Midbrain (tissue), 1 donor: ENCODE measurements at places on chromosomes 16 and 17.

GRCh38 chr17:17787568-17787967 lies 49.2 kb downstream of the SREBF1 start:
- DNase-seq = no peak

GRCh38 chr17:41073676-41074075 lies 8.0 kb upstream of the KRTAP2-4 start:
- DNase-seq = no peak

- no peak for DNase-seq
These were observed 5.2 kb downstream of the FAM20A start for GRCh38 chr17:68595986-68596385.

DNA sequence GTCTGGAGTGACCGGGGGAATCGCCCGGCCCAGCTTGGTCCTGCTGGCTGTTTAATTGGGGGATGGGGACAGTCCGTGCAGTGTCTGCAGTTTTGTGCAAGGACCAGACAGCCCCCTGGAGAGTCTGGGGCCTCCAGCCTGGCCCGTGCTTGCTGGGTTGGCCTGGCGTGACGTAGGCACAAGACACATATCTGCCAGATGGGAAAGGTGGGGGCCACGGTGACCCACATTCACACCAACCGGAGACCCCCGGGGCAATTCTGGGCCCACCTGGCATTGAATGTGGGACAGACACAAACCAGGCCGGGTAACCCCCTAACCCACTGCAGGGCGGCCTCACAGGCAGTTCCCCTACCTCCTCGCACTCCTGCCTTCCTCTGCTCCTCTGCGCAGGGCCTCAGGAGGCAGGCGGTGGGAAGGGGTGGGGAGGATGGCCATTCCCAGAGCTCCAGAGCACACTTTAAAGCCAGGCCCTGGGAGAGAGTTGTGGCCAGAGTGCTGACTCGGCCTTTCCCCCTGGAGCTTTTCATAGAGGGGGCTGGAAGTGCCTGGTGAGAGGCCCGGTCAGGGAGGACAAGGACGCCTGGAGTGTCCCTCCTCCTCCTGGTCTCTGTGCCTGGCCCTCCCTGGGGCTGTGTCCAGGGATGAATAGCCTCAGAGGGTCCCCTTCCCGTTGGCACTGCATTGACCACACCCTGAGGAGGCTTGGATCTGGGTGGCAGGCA lies 1.5 kb downstream of the MRC2 start:
- no peak for DNase-seq

DNA sequence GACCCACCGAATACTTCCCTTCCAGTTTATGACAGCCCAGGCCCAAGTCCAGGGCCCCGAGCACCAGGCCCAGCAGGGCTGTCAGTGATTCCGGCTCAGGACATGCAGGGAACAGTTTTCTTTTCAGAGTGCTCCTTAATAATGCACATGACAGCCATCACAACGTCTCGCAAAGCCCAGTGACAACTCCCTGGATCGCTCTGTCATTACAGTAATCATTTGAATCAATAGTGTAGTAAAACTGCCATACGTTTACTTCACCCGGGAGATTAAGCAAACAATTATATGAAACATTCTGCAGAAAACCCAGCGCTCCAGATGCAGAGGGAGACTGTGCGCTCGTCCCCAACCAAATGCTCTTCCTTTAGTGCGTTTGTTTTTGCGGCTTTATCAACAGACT lies 162.6 kb upstream of the CDH13 start:
- DNase-seq = no peak

GRCh38 chr17:40219594-40220338 lies 662 bp downstream of the WIPF2 start:
- peak; percentile 61 for DNase-seq

DNA sequence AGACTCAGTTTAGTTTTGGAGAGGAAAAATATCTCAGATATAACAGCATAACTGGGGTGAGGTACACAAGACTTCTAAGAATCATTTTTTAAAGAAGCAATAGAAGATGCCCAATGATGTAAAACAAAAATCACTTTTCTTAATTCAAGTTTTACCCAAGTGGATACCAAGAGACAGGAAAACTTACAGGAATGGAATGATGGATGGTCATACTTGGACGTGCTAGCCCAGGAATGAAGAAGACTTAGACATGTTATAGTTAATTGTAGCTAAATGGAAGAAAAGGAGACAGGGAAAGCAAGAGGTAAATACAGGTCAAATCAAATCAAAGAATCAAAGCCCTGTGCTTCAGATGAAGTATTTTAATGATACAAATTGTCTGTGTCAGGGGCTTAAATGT lies 312.7 kb upstream of the KCNJ16 start:
- DNase-seq = no peak

DNA sequence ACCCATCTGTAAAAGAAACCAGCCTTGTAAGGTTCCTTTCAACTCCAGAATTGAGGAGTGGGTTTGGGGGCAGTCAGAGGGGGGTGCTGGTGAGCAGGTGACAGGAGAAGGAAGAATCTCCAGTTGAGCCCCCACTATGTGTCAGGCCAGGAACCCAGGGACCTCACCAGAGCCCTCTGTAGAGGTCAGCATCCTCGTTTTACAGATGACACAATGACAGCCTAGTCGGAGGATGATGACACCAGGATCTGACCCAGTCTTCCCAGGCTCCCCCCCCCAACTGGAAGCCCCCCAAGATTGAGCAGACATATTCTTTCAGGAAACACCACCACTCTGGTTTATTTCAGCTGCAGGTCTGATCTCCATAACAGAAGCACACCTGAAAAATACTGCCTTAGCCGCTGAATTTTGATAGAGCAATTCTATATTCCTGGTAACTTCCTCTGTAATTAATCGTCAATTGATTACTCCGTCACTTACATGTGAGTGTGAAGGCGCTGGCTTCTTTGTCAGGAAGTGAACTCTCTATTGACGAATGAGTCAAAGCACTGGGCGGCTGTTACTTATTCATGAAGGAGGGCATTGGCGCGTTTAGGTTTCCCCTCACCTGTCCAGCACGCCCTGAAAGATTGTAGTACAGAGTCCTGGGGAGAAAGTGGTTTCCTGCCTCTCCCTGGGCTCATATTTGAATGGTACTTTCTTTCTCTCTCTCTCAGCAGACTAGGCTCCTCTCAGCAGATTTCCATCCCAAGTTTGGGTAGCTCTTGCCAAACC lies 21.2 kb downstream of the SOCS3 start:
- DNase-seq = no peak

DNA sequence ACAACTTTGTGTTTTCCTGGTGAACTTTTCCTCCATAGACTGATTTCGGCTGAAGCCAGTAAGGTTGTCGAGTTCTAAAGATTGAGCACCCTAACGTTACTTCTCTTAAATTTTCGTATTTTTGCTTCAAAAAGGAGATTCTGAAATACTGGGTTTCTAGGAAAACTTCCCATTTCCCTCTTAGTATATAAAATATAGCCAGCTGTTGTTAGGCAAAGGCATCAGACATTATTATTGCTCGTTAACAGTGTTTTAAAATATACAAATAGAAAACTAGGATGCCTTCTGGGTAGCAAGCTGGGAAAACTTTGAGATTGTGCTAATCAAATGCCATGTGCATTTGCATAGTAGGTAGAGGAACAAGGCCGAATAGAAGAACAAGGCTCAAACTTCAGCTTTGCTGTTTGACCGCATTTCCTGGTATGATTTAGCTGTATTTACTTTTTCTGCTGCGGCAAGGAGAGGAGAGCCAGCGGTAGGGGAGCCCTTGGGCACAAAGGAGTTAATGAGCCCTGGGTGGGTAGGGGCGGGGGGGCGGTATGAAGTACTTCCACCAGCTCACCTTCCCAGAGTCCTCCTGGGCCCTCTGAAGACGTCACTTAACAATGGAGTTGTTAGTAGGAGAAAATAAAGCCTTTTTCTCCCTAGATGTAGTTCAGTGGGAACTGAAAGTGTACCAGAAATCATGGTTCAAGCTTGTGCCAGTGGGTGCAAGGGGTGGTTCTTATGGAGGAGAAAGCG lies 151.9 kb downstream of the MSI2 start:
- DNase-seq = peak; percentile 39

DNA sequence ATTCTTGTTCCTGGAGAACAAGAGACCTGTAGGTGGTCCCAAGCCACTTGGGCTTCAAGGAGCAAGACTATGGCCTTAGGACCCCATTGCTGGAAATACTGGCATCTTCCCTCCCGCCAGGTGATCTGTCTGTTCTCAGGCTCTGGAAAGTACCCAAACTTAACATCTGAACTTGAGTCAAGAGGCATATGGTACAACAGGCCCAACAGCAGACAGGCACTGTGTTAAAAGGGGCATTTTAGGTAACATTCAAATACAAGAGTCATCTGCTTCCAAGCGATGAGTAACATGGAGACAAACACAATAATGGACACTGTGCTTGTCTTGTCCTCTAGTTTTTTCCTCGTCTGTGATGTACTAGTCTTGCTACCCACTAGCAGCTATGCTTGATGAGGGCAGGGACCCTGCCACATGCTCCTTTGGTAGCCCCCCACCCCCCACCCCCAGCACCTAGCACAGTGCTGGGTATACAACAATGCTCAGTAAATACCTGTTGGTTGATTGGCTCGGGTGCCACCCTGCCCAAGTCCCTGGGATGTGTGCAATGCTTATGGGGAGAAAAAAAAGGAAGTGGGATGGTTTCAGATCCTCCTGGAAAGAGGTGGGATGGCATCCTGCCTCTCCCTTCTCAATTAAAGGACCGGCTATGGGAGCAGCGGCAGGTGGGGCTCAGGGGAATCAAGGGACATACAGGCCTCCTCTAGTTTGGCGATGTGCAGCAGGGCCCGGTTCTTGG lies 19.4 kb downstream of the CSF3 start:
- DNase-seq = no peak

DNA sequence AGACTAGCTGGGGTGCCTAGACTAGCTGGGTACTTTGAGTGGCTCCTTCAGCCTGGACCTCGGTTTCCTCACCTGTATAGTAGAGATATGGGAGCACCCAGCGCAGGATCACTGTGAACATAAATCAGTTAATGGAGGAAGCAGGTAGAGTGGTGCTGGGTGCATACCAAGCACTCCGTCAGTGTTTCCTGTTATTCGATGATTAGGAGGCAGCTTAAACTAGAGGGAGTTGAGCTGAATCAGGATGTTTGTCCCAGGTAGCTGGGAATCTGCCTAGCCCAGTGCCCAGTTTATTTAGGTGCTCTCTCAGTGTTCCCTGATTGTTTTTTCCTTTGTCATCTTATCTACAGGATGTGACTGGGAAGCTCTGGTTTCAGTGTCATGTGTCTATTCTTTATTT lies 8.4 kb upstream of the TMEM235 start:
- DNase-seq = no peak

GRCh38 chr16:22329199-22329695 lies 32.0 kb downstream of the POLR3E start:
- DNase-seq = no peak

- peak; percentile 20 for DNase-seq
These were observed 867 bp upstream of the LIMD2 start for GRCh38 chr17:63700528-63701455.

DNA sequence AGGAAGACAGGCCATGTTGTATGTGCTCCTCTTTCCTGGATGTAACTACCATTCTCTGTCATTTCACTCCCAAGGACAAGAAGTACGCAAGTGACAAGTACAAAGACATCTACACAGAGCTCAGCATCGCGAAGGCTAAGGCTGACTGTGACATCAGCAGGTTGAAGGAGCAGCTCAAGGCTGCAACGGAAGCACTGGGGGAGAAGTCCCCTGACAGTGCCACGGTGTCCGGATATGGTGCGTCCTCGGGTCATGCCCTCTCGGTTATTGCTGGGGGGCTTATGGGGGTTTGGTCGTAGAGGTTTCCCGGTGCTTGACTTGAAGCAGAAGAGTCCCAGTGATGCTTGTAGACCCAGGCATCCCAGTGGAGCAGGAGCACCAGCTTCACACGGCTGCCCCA lies 29.0 kb downstream of the PLD6 start:
- no peak for DNase-seq

DNA sequence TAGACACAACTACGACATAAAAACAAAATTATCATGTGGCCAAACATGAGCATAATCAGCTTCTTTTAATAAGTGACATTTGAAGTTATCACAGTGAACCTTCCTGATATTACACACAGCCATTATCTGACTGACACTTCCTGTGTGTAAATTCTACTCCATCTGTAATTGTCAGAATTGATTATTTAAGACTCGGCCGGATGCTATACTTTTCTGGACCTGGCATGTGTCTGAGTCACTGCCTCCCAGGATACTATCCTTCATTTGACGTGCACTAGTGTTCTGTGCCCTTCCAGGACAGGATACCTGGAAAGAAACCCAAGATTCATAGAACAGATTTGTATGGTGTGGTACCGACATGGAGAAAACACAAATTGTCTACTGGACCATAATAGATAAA lies 242.0 kb downstream of the HS3ST3A1 start:
- DNase-seq = no peak

DNA sequence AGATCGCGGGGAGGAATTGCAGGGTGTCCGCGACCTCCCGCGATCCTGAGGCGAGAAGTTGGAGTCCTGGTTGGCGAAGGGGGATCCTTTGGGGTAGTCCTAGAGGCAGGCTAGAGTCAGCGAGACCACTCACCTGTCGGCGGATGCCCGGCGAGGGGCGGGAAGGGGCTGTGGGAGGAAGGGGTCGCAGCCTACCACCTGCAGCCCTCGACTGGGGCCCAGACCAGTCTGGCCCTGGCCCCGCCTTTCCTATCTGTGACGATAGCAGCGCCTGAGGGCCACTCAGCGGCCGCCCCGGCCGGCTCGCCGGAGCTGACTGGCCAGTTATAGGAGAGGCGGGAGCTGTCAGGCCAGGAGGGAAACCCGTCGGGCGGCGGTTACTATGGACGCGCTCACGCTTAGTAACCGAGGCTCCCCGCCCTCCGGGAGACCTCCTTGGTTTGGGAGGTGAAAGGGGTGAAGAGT lies at the start of gene TEKT3:
Gene TEKT3, minus strand, starts transcription at position 213 of the 465 bp plus-strand sequence. CDS start 10,012 bp downstream, outside the sequence.
- DNase-seq = peak; percentile 72

GRCh38 chr17:71709271-71709890 lies 411.4 kb upstream of the SOX9 start:
- DNase-seq = no peak

DNA sequence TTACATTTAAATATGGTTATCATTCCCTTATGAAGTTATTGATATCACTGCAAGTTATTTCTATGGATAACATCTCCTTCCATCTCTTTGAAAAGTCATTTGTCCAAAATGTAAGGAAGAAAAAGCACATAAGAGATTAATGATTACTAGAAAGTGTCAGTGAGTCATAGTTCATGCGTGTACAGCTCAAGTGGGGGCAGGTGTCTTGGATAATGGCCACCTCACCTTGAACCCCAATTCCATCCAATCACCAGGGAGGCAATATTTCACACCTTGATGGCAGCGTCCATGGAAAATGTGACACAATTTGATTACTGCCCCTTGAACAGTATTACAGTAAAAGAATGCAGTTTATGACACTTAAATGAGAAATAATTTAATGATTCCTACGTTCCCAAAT lies 358.3 kb upstream of the SOX9 start:
- DNase-seq = no peak
